Brain pericyte (primary cell): ENCODE measurements at places on chromosomes 2 and 18.

- DNase-seq = no peak
Observed at GRCh38 chr2:219059725-219060682, 717 bp downstream of the IHH start.

- no peak for DNase-seq
Observed at GRCh38 chr18:48942554-48943261, 8.1 kb downstream of the SMAD7 start.

DNA sequence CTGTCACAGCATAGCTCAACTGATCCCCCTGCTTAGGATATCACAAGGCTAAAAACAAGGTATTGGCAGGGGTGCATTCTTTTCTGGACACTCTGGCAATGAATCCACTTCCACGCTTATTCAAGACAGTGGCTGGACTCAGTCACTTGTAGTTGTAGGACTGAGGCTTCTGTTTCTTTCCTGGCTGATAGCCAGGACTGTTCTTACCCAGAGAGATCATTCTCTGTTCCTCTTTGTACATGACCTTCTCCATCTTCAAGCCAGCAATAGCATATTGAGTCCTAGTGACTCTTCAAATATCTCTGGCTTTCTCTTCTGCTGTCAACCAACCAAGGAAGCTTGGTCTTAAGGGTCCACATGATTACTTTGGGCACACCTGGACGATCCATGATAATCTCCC, 241.3 kb downstream of the RBM43 start:
- no peak for DNase-seq

- DNase-seq = no peak
Observed at GRCh38 chr2:217974389-217975005, 28.3 kb downstream of the TNS1 start.

DNA sequence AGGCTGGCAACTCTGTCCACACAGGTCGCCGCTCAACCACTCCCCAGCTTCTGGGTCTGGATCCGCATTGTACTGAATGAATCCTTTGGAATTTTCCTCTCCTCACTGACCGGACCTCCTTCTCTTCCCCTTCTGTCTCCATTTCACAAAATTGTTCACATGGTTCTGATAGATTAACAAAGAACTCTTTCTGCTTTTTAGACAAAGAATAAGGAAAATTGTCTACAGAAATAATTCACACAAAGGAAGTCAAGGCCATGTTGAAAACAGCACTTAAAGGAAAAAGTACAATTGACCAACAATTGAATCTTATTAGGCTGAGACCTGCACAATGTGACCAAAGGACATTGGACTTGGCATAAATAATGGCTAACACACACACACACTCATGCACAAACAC, 73.6 kb upstream of the GLI2 start:
- no peak for DNase-seq

DNA sequence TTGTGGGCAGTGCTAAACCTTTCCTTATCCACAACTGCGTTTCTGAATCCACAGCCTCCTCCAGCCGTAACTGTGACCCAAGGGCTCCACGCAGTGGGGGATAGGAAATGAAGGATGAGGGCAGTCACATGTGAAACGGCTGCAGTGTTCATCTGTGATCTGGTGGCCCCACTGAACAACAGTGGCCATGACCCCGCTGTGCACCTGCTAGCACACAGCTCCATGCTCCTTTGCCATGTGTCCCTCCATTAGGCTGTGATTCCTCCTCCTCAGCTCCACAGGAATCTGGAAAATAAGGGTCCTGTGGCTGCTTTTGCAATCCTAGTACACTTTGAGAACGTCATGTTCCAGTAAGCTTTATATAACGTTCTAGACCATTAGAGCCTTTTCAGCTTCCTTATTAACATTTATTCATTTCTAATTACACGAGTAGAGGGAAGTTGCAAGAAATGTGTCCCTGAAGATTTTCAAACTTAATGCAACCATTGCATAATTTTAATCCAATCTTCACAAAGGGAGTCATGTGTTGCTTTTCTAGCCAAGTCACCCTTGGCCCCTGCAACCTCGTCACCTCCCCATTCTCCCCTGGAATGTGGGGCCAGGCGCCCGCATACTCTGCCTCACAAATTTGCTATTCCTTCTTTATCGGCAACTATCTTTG, 7.1 kb upstream of the NAPG start:
- no peak for DNase-seq

DNA sequence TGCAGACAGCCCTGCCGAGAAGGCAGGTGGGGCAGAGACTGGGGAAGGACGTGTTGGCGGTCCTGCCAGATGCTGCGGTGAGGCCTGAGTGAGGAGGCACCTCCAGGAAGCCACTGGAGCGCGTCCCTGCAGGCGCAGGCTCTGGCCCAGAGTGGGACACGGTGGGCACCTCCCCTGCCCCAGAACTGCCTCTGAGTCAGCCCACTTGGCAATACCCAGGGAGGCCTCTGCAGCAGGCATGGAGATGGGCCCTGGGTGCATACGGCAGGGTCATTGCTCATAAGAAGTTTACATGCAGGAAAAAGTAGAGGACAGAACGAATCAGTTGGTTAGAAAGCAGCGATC, 195.9 kb downstream of the TFCP2L1 start:
- DNase-seq = no peak

GRCh38 chr18:61196750-61197149, 136.5 kb upstream of the CDH20 start:
- DNase-seq = no peak

DNA sequence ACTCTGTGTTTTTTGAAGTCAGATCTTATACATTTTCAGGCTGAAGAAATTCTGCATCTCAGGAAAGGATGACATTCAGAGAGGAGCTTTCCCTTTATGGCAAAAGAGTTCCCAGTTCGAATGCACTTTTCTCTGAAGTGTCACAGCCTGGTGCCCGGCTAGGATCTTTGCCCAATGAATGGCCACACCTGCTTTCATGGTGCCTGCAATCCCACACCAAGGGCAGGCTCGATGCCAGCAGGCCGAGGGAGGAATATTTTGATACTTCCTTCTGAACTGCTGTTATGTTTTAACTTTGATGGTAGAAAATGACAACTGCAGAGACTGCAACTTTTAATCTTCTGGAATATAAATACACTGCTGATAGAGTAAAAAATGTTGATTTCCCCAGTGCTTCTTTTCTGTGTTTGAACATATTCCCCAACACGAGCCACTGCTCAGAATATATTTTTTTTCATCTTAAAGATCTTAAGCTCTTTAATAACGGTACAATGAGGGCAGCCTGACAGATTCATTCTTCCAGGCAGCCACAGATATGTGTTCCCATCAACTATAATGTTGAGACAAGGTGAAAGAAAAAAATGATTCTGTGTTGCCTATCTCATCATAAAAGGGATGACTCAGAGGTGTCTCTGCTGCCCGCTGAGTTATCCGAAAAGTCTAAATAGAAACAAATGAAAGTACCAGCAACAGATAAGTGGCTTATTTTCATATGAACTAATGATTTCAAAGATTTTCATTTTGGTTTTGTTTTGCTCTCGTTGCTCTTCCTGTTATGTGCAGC, 848.5 kb downstream of the DCDC2C start:
- no peak for DNase-seq

DNA sequence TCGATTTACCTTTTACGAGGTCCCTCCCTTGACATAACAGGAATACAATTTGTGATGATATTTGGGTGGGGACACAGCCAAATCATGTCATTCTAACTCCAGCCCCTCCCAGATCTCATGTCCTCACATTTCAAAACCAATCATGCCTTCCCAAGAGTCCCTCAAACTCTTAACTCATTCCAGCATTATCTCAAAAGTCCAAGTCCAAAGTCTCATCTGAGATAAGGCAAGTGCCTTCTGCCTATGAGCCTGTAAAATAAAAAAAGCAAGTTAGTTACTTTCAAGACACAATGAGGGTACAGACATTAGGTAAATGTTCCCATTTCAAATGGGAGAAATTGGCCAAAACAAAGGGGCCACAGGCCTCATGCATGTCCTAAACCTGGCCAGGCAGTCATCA, 381.1 kb downstream of the PIK3C3 start:
- no peak for DNase-seq

DNA sequence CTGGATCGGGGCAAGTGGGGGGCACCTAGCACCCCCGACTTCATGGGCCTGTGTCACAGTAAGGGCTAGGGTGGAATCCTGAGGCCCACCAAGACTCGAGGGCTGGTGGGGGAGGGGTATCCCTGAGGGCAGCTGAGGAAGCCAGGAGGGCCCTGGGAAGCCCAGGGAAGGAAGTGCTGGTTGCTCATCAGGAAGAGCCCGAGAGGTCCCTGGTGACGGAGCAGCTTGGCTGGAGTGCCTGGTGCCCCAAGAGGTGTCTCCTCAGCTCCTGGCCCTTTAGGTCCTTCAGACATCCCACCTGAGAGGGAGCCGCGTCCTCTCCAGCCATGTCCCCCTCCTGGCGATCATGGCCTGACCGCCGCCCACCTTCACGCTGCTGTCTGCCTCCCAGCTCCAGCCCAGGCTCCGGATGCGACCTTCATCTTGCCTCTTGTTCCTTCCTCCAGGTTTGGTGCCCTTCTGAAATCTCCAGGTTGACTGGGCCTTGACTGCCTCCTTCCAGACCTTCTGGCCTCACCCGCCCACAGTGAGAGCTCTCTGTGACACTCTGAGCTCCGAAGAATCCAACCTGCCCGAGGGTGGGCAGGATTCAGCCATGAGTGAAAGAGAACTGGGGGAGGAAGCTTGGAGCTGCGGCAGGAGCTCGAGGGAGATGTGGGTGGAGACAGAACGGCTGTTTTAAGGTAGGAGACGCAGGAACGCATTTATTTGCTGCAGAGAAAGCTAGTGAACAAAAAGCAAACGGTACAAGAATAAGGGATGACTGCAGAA, 42.7 kb upstream of the SEMA4C start:
- DNase-seq = no peak

- DNase-seq = no peak
Observed at GRCh38 chr18:73959352-73959751, 188.3 kb downstream of the FBXO15 start.

GRCh38 chr2:232833830-232834229, 36.2 kb upstream of the SNORC start:
- no peak for DNase-seq

- no peak for DNase-seq
Observed at GRCh38 chr2:107595749-107596148, 230.9 kb upstream of the RGPD4 start.

- no peak for DNase-seq
Observed at GRCh38 chr2:45585267-45585861, 25.7 kb downstream of the SRBD1 start.

- DNase-seq = no peak
Observed at GRCh38 chr2:72116081-72116533, 31.6 kb downstream of the CYP26B1 start.

GRCh38 chr2:39780825-39781600, 2.0 kb upstream of the THUMPD2 start:
- DNase-seq = no peak

- DNase-seq = no peak
Observed at GRCh38 chr2:30296496-30296895, 65.2 kb downstream of the LBH start.

DNA sequence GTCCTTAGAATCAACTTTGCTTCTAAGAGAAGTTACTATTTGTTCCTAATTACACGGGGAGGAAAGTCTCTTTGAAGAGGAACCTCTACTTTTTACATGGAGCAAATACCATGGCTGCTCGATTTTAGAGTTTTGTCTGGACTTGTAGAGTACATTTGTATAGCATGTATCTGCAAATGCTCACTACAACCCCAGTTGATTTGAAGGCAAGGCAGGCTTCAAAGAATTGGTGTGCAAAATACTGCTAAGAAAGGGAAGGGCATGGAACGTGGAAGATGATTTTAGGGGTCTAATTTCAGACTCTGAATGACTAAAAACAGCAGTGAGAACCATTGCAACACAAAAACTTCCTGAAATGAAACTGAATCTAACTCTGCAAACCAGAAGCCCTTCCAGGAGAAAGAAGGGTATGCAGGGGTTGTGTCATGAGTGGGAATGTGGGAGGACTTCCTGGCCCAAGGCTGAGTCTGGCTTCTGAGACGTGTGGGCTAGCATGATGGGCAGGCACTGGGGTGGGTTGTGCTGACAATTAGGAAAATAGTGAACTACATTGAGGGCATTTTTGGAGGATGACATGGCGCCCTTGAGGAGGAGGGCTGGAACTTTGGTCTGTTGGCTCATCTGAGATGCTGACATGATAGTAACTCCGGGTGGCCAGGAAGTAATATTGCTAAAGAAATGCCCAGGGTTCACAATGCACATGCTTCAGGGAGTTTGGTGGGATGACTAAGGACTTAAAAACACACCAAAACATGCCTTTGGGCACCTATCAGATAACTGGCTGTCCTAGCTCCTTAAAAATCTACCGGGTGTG, 18.9 kb upstream of the IL1R2 start:
- no peak for DNase-seq

DNA sequence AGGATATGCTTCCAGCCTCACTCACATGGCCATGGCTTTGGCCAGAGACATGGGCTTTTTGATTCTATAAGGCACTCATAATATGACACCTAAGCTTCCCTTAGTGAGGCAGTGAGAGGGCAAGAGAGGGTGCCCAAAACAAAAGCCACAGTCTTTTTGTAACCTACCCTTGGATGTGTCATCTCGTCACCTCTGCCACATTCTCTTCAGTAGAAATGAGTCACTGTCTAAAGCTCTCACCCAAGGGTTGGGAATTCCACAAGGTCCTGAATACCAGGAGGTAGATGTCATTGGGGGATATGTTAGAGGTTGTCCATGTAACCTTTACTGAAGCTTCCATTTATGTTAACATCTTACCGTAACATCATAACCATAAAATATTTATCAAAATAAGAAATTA, 108.4 kb downstream of the ALMS1 start:
- DNase-seq = no peak

- no peak for DNase-seq
Observed at GRCh38 chr2:226403369-226403768, 396.3 kb downstream of the IRS1 start.

DNA sequence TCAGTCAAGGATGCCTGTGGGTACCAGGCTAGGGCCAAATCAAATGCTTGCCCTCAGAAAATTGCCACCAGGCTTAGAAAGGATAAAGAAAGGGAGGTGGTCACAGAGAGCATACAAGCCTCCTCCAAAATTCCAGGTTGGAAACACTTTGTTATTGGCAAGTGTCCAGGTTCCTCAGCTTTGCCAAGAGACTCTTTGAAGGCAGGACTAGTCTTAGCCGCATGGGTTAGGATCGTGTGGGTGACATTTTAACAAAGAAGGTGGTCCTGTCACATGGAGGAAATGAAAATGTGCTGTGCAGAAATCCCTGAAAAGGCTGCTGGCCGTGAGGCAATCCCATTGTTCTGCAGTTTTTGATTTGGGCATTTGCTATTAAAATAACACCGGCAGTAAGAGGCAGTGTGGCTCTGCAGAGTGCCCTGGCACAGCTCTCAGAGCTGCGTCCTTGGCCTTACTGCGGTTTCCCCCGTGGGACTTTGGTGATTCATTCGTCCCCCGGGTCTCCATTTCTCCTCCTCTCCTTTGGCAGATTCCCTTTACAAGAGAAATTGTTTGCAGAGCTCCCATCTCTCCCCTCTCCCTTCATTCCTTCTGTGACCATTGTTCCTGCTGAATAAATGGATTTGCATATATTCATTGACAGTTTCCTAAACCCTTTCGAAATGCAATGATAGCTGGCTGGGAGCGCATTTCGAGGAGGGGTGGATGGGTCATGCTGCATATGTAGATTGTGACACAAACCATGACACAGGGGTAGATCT, 187.3 kb downstream of the VAPA start:
- DNase-seq = no peak

- no peak for DNase-seq
Observed at GRCh38 chr18:31695989-31696388, 11.6 kb upstream of the B4GALT6 start.
